ENCODE measurements at places on chromosomes 5 and 9.

GRCh38 chr5:392431-392988, 50.5 kb upstream of the EXOC3 start:
- peak; percentile 98 for DNase-seq

DNA sequence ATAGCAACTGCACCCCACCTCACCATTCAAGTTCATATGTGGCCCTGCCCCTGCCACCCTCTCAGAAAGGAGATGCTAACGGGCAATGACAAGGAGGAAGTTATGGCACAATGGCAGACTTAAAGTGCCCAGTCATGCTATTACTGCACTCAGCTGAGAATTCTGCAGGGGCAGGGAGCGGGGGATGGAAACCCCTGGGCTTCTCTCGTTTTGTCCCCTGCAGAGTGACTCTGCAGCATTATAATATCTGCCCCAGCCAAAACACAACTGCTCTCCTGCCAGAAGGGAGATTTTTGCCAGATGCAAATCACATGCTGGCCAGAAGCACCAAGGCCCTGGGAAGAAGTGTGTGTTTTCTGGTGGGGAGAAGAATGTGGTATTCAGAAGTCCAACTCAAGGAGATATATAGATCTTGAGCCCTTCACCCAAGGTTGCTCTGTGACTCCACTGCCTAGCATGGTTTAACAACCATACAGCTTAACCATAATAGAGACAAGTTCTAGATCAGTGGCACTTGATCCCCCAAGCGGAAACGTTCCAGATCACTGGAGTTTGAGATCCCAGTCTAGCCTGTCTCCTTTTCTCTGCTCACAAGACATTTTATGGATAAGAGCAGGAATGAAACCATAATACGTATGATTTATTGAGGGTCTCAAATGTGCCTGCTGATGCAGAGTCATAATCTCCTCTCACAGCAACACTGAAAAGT, 207.0 kb upstream of the MAP3K1 start:
- DNase-seq: peak; percentile 13

- no peak for DNase-seq
Measured at GRCh38 chr9:4371108-4371507, 71.2 kb upstream of the GLIS3 start.

- no peak for DNase-seq
Measured at GRCh38 chr5:175275097-175275496, 168.9 kb downstream of the DRD1 start.
